SHP77 (cell line): ENCODE measurements at places on chromosomes 6 and 20.

DNA sequence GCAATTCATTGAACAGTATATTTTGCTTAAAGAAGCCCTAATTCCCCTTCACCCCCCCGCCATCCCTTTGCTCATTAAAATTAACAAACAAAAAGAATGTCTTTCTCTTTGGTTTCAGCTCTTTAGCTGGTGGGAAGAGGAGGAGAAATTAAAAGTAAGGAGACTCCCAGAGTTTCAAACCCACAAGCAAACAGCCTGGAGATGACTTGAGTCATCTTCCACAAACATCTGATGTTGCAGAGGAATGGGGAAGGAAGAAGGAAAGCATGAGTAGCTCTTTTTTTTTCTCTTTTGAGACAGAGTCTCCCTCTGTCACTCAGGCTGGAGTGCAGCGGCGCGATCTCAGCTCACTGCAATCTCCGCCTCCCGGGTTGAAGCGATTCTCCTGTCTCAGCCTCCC, 189.6 kb downstream of the ADAT2 start:
- DNase-seq = no peak

DNA sequence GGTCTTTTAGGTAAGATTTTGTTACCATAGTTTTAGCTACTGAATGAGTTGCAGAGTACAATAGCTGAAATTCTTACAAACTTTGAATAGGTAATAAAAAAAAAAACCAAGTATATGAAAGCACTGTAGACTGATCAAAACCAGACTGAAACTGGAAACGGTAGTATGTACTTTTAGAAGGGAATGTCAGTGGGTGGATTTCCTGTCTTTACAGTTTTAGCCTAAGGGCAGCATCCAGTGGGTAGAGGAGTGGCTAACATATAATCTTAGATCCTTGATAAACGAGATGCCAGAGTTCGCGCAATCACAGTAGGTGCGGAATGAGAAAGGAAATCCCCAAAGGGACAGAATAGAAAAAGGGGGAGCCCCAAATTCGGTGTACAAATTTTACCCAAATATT, 385.9 kb upstream of the RUNX2 start:
- DNase-seq = no peak

- no peak for DNase-seq
Measured at GRCh38 chr20:58308680-58309527, 611 bp upstream of the RAB22A start.

DNA sequence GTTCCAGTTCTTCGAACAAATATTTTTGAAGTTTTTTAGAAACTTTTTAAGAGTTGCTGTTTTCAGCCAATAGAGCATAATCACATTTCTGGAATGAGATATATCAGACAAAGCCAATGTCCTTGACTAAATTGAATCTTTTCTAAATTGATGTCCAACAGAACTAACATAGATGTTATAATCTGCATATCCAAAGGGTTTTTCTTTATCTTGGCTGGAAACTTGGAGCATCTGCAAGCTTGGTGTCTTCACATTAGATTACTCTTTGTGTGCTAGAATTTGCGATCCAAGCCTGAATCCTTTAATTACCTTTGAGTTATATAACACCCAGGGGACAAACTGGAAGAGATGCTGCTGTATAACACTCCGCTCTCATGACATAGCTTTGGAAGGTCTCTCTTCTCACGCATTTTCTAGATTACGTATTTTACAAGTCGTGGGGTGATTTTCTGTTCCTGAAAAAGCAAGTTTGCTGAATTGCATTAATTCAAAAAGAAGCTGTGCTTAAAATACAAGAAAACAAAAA, 64.4 kb upstream of the FUCA2 start:
- DNase-seq = no peak

GRCh38 chr6:129183187-129183591, 300.3 kb downstream of the LAMA2 start:
- DNase-seq = no peak

DNA sequence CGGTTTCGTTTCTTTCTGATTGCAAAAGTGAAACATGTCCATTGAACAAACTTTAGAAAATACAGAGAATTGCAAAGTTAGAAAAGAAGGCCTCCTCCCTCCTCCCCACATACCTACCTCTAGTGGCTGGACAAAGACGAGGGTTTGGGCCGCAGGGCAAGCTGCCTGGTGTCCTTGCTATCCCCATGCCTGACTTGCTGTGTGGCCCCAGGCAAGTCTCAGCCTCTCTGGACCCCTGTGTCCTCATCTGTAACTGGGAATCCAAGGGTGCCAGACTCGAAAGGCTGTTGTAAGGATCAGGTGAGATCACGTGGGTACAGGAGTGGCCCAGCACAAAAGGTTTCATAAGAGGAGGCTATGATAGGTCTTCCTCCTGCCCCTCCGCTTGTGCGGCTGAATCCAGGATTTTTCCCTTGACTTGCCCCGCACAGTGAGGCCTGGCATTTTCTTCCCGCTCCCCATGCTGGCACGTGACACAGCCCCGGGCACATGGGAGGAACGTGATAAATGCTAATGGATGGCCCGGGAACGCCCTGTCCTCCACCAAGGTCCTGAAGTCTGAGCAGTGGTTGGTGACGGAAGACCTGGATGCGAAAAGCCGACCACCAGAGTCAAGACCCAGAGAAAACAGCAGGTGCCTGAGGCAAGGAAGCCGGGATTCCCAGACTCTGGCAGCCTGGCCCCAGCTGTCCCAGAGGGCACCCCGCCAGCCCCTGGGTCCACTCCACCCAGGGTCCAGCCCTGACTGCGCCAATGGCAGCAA, 55.8 kb downstream of the UBE2V1 start:
- DNase-seq = no peak
